ENCODE measurements at places on chromosomes 1 and 21. TPM values are rescaled to one million over a fixed set of nuclear protein-coding genes. Genes with fewer than 3 reads are reported as not detected.

DNA sequence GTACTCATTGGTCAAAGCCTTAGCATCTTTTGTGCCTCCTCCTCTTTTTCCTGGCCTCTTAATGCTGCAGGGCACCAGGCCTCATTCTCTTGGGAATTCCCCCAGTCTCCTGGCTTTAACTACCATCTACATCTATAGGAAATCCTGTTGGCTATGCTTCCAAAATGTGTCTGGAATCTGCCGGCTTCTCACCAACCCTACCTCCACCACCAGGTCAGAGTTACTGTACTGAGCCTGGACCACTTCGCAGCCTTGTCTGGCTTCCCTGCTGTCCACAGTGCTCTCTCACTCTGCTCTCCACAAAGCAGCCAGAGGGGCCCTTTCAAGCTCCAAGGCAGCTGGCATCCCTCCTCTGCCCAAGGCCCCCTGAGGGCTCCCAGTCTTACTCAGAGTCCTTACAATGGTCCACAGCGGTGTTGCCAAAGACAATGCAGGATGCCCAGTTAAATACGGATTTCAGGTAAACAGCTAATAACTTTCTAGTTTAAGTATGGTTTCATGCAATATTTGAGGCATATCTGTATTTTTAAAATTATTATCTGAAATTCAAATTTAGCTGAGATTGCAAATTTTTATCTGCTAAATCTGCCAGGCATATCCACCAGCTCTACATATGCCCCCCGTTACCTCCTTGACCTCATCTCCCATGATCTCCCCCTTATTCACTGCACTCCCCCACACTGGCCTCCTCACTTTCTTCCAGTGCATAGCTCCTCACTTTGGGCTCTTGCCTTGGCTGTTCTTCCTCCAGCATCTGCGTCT lies 34.5 kb upstream of the FAM163A start:
- H3K27ac ChIP-seq: no peak overlapping the region
- H3K4me3 ChIP-seq: no peak overlapping the region
- no peaks in the 10 kb centered on the region for H3K4me1 ChIP-seq
- no peaks in the 10 kb centered on the region for H3K27me3 ChIP-seq
- no peak for DNase-seq

- H3K27ac ChIP-seq: no peak overlapping the region
- peaks cover 6% of the 10 kb centered on the region for H3K4me1 ChIP-seq
- no peaks in the 10 kb centered on the region for H3K36me3 ChIP-seq
- H3K4me3 ChIP-seq: no peak overlapping the region
- no peaks in the 10 kb centered on the region for H3K27me3 ChIP-seq
Measured at GRCh38 chr1:101618900-101619299, 377.8 kb downstream of the OLFM3 start.

GRCh38 chr1:18481190-18481920 lies 625 bp downstream of the KLHDC7A start:
- H3K4me1 ChIP-seq: peaks cover 20% of the 10 kb centered on the region
- H3K27ac ChIP-seq: peak overlapping the region; percentile 68
- H3K27me3 ChIP-seq: no peaks in the 10 kb centered on the region
- peaks cover 5% of the 10 kb centered on the region for H3K36me3 ChIP-seq
- H3K4me3 ChIP-seq: no peak overlapping the region

GRCh38 chr1:208541225-208541855 lies 297.2 kb upstream of the PLXNA2 start:
- no peaks in the 10 kb centered on the region for H3K27me3 ChIP-seq
- no peaks in the 10 kb centered on the region for H3K36me3 ChIP-seq
- H3K4me3 ChIP-seq: no peak overlapping the region
- no peak for DNase-seq

GRCh38 chr1:36696261-36696940 lies 213.7 kb upstream of the CSF3R start:
- no peak overlapping the region for H3K4me3 ChIP-seq
- H3K27ac ChIP-seq: no peak overlapping the region
- DNase-seq: no peak

GRCh38 chr1:184322253-184322652 lies 64.6 kb upstream of the C1orf21 start:
- H3K27me3 ChIP-seq: no peaks in the 10 kb centered on the region
- H3K36me3 ChIP-seq: no peaks in the 10 kb centered on the region
- H3K4me3 ChIP-seq: no peak overlapping the region
- no peak overlapping the region for H3K27ac ChIP-seq
- DNase-seq: no peak

- no peak for DNase-seq
- H3K4me3 ChIP-seq: no peak overlapping the region
- H3K4me1 ChIP-seq: no peaks in the 10 kb centered on the region
- H3K27me3 ChIP-seq: no peaks in the 10 kb centered on the region
- H3K27ac ChIP-seq: no peak overlapping the region
Measured at GRCh38 chr21:28240586-28240985, 752.1 kb downstream of the LTN1 start.

GRCh38 chr1:197333041-197333440 lies 65.0 kb downstream of the CRB1 start:
- no peaks in the 10 kb centered on the region for H3K27me3 ChIP-seq
- no peaks in the 10 kb centered on the region for H3K36me3 ChIP-seq
- no peak overlapping the region for H3K27ac ChIP-seq
- H3K4me3 ChIP-seq: no peak overlapping the region
- no peaks in the 10 kb centered on the region for H3K4me1 ChIP-seq

DNA sequence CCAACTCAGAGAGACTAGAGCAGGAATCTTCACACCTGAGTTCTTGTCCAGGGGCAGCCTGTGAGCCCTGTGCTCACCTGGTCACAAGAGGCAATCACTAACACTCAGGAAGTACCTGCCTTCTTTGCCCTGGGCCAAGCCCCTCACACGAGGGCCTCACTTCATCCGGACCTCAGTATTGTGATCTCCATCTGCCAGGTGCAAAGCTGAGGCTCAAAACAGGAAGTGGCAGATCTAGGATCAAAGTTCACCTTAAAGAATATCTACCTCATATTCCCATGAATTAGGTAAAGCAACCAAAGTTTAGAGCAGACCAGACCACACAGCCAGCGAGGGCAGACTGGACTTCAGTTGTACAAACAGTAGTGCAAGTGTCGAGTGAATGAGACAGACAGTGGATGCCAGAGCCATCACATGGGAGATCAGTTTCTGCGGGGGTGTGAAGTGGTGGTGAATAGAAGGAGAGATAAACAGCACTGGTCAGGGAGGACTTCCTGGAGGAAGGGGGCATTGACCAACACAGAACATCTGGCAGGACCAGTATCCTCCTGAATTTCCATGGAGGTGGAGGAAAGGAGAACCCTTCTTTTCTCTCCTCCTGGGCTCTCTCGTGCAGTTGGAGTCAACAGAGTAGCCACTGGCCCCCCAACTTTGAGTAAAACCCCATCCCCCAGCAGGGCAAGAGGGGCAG lies 116.6 kb upstream of the ZBTB40 start:
- H3K36me3 ChIP-seq: no peaks in the 10 kb centered on the region
- DNase-seq: no peak
- H3K27me3 ChIP-seq: no peaks in the 10 kb centered on the region

GRCh38 chr1:155000726-155001424 lies 1.7 kb upstream of the ZBTB7B start:
- H3K36me3 ChIP-seq: no peaks in the 10 kb centered on the region
- H3K4me1 ChIP-seq: peaks cover 18% of the 10 kb centered on the region
- no peaks in the 10 kb centered on the region for H3K27me3 ChIP-seq
- H3K4me3 ChIP-seq: peak overlapping the region; percentile 64

DNA sequence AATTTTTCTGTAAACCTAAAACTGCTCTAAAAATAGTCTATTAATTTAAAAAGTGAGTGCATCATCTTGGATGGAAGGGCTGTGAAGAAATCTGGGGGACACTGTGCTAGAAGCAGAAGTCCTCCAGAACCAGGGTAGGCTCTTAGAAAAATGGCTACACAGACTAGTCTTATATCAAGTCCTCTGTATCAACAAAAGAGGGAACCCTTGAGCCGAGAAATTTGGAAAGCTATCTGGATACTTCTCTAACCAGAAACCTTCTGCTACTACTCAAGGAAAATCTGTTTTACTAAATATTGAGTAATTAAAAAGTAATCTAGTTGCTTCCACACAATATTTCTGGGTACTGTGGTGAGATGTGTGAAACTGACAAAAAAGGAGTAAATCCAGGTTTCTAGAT lies 92.1 kb downstream of the WDR3 start:
- H3K27ac ChIP-seq: no peak overlapping the region
- no peaks in the 10 kb centered on the region for H3K27me3 ChIP-seq
- no peak overlapping the region for H3K4me3 ChIP-seq
- no peaks in the 10 kb centered on the region for H3K36me3 ChIP-seq
- no peaks in the 10 kb centered on the region for H3K4me1 ChIP-seq

TENT5C gene
- total RNA-seq: 0.75 TPM

ZNF697 gene
- 18.3 TPM for total RNA-seq

EVA1C gene
- 4.3 TPM for total RNA-seq
